Nucleus accumbens (tissue), 56 donors: ENCODE measurements at places on chromosomes 13 and 19.

DNA sequence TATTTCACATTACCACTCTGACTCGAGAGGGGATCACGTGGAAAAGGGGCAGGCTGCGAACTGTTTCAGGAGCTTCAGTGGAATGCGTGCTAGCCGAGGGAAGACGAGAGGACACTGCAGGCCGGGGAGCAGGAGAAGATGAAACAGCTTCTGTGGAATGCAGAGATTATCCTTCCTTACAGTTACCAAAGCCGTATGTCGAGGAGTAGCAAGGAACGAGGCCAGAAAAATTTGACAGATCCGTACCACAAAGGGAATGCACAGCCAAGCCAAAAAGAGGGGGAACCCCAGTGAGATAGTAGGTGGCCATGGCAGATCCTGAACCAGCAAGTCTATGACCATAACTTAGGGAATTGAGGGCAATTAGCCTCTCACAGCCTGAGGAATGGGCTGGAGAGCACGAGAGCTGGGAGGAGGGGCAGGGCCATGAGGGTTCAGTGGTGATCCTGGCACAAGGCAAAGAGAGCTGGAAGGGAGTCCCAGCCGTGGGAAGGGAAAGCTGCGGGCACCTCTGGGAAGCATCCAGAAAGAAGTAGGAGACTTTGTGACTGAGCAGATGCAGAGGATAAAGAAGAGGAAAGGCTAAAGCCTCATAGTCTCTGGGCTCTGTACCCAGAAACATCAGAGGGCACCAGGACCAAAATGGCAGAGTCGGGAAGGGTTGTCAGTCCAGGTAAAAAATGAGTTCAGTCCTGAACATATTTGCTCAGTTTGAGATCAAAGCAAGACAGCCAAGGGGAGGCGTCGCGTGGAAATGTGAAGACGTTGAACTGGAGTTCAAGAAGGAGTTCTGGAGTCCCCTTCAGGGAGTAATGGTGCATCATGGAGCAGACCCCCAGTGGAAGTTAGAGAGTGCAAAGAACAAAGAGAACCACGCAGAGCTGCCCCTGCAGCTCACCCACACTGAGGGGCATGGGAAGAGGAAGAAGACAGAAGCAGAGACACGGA, 5.1 kb downstream of the COL4A1 start:
- DNase-seq, result no peak

- DNase-seq, result no peak
These were observed 458.6 kb downstream of the DCT start for GRCh38 chr13:94020833-94021232.

- DNase-seq, result no peak
These were observed 121.9 kb downstream of the ESD start for GRCh38 chr13:46675016-46675415.

DNA sequence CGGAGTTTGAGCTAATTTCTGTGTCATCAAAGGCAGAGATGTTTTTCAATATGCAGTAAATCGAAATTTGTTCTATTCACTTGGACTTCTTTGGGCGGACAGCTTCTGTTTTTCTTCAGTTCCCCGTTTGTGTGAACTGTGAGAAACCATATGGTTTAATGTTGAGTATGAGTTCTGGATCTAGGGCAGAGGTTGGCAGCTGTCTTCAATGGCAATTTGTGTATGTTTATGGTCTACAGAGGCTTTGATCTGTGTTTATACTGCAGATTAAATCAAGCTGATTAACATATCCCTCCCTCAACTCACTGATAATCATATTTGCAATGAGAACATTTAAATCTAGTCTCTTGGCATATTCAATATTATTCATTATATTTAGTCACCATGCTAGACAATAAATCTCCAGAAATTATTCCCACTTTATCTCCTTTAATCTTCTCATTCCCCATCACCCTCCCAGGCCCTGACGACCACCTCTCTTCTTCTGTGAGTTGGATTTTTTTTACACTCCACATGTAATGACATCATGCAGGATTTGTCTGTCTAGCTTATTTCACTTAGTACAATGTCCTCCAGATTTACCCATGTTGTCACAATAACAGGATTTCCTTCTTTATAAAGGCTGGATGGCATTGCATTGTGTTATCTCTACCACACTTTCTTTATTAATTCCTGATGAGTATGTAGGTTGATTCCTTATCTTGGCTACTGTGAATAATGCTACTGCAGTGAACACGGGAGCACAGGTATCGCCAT, 9.0 kb downstream of the ZNF331 start:
- DNase-seq, result no peak

DNA sequence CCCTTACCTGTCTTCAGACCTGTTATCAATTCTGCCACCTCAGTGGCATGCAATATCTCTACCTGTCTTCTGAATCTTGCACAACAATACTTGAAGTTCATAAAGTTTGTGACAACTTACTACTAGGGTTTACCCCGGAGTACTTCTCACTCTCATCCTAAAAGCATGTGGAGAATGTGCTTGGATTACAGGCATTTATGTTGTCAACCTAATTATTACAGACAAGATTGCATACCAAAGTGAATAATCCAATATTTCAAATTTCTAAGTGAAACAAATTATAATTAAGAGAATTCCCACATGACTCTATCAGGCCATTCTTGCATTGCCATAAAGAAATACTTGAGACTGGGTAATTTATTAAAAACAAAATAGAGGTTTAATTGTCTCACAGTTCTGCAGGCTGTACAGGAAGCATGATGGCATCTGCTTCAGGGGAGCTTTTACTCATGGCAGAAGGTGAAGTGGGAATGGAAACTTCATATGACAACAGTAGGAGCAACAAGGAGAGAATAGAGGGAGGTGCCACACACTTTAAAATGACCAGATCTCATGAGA, 661.0 kb upstream of the SPRY2 start:
- no peak for DNase-seq

DNA sequence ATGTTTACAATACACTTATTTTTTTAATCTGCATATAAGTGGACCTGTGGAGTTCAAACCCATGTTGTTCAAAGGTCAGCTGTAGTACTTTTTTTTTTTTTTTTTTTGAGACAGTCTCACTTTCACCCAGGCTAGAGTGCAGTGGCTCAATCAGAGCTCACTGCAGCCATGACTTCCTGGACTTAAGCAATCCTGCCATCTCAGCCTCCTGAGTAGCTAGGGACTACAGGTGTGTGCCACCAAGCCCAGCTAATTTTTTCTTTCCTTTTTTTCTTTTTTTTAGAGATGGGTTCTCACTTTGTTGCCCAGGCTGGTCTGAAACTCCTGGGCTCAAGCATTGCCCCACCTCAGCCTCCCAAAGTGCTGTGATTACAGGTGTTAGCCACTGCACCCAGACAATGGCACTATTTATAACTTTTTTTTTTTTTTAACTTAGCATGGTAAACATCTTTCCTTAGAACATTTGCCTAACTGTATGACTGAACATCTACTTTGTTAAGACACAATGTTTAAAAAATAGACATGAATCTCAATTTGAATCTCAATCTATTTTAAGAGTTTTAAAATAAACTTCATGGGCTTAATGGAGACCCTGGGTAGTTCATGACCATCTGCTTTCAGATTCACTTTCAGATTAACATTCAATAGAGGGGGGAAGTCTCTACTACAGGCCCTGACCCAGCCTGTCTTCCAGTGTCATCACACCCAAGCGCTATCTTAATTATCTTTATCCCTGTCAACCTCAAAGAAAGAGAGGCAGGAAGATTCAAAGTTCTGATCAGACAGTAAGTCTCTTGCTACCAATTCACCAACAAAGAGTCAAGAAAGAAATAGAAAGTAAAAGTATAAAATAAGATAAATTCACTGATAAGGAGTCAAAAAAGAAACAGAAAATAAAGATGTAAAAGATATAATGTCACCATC, 97.7 kb upstream of the DOCK9 start:
- no peak for DNase-seq

- no peak for DNase-seq
These were observed 66.7 kb downstream of the FAM216B start for GRCh38 chr13:42847891-42848663.

GRCh38 chr13:30920162-30920909, 12.1 kb upstream of the TEX26 start:
- DNase-seq, result no peak

DNA sequence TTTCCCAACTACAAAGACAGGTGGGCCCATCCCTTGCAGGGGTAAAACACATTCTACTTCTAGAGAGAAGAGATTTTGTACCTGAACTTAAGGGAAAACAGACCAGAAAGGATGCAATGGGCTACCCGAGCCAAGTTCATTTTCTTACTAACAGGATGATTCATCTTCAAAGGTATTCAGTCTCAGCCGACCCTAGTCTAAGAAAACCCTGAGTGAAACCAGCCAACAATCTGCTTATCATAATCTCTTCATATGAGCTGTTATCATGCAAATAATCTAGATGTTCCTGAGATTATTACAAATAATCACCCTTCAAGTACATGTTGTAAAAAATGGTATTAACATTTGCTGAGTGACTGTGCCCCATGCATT, 15.6 kb downstream of the PABPC3 start:
- no peak for DNase-seq

DNA sequence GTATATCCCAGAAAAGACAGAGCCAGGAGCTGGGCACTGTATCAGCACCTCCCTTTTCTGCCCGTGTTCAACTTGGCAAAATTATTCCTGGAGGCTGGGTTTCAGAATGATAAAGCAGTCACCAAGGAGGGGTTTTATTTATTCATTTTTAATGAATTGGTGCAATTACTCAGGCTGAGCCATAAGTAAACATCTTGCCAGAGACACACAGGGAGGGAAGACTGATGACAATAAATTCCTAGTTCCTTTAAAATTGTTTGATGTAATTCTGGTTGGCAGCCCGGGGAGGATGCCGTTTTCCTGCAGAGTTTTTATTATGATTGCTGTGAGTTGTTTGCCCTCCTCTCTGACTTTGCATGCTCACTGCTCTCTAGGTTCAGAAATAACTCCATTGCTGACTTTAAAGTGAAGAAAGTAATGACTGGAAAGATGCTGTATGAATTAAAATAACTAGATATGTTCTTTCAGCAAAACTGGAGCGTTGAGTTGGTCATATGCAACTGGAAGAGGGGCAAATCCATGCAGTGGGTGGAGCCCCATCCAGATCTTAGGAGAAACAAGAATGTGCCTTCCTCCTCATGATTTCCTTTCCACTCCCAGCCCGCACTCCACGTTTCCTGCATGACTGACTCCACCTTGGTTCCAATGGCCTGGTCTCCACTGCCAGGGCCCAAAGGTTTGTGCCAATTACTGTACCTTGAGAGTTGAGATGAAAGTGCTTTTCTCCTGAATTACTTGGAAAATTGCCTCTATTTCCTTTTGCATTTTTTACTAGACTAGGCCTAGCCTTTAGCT, 182.1 kb downstream of the RFC3 start:
- DNase-seq, result no peak

DNA sequence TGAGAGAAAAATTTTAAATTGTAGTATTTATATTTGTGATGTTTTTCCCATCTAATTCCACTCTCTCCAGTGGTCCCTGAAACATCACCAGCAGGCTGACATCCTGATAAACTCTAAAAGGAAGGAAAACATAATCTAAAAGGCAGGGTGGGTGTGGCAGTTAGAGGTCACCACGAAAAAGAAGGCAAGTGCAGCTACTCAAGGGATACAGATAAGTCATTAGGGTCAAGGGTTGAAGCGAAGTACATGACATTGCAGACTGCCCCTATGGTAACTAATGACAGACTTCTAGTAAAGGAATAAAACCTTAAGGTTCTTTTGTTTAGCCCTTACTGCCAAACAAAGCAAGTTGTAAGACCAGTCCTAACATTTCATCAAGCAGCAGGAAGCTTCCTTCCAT, 6.0 kb upstream of the NEK3 start:
- no peak for DNase-seq

DNA sequence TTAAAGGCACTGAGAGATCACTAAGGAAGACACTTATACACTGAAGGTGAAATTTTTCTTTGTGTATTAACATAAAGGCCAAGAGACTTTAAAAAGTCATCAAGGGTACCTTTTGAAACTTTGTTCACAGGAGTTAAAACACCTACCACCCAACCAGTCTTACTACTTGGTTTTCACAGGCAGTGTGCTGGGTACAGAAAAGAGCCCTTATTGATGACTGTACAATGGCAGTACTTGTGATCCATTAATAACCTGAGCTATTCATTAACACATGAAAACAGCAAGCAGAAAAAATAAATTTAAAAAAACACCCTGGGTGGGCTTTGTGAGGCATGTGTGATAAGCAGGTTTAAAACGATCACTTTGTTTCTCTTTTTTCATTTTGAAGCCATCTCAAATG, 148.9 kb downstream of the TBC1D4 start:
- DNase-seq, result no peak

DNA sequence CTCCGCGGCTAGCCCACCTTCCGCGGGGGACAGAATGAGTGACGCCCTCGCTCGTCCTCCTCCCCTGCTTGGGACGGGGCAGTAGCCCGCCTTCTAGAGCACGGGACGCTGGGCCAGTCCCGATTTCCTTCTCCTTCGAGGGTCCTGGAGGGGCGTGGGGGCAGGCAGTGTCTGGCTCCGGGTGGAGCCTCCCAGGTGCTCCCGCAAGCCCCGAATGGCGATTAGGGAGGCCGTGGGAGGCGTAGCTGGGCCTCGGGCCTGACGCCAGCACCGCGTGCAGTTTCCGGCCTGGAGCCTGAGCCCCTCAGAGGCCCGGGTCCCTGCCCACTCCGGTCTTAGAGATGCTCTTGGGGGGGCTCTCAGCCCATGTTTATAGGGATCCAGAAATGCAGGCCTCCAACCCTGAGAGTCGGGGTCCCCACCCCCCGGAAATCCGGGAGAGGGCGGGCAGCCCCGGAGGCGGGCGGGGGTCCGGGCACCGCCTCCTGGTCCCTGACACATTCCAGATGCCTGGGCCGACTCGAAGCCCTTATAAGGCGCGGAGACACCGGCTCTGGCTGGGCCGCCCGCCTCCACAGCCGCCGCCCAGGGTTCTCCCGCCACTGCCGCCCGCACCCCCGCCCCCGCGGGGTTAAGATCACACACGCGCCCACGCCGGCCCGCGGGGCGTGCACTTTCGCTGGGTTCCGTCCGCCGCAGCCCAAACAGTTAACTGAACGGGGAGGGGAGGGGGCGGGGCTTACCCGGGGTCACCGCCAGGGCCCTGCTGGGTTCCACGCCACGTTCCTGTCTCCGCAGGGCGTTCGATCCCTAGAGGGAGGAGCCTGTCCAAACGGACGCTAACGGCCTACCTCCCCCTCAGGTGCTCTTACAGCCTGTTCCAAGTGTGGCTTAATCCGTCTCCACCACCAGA, 1.5 kb downstream of the MYADM start:
- peak; percentile 37 for DNase-seq

GRCh38 chr13:40651866-40652587, 14.4 kb downstream of the FOXO1 start:
- DNase-seq, result no peak

GRCh38 chr13:24748061-24748400, 15.9 kb upstream of the RNF17 start:
- no peak for DNase-seq

GRCh38 chr13:42333613-42334328, 61.8 kb downstream of the AKAP11 start:
- no peak for DNase-seq

GRCh38 chr13:80340651-80341100, 250 bp downstream of the SPRY2 start:
- DNase-seq, result peak; percentile 72

- no peak for DNase-seq
These were observed 343.0 kb downstream of the KLF5 start for GRCh38 chr13:73401769-73402168.
